ENCODE measurements at places on chromosomes 12 and 14.

DNA sequence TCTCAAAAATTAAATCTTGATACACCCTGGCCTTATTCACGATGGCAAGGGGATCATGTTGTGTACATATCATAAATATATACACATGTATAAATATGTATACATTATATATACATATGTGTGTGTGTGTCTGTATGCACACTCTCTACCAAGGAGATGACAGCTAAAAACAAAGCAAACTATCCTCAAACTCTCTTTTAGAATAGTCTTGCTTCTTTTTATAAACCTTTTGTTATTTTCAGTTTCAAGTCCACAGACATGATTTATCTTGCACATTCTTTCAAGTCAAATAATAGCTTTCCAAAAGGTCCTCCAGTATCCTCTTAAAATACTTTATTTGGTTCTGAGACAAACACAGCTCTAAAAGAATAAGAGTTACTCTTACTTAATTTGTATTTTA lies 8.4 kb downstream of the ANO6 start:
- DNase-seq, result no peak

DNA sequence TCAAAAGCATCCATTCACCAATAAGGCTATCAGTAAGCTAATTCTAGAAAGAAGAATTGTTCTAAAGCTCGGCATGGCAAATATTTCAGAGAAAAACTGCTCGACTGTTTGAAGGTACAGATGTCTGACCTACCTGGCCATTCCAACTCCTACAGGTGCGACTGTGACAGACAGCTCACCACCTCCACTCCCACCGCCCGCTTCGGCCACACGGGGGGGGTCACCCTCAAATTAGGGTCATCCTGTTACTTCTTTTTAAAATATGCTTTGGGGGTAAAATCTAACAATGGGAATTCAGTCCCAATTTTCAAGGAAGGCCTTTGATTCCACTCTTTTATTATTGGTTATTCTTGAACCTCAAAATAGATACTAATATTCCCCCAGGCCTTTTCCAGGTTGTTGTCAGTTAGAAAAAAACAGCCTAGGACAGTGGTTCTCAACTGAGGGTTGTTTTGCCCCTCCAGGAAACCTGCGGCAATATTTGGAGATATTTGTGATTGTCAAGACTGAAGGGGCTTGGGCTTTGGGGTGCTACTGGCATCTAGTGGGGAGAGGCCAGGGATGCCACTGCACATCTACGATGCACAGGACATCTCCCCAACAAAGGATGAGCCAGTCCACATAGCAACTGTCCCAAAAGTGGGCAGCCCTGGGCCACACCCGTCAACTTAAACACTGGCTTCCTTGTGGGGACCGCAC lies 81.2 kb downstream of the BCL11B start:
- DNase-seq, result no peak

GRCh38 chr14:49732896-49733295 lies 35.1 kb upstream of the KLHDC2 start:
- no peak for DNase-seq

- DNase-seq, result no peak
Measured at GRCh38 chr12:20592556-20592955, 102.6 kb upstream of the SLCO1C1 start.

- no peak for DNase-seq
Measured at GRCh38 chr12:13570005-13570694, 373.6 kb downstream of the EMP1 start.

DNA sequence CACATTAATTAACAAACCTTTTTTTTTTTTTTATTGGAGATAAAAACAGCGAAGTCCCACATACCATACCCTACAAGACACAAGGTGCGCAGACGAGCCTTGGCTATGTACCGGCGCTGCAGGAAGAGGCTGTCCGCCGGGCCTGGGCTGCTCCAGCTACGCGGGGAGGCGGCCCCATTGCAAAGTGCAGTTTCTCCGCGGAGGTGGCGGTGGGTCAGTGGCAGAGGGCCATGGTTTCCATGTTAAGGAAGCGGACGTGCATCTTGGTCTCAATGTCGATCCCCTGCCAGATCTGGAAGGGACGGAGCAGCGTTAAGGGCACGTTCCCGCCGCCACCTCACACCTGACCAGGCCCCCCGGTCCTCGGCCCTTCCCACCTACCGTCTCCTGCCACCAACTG lies 60.3 kb downstream of the TESC start:
- no peak for DNase-seq

- peak; percentile 44 for DNase-seq
Measured at GRCh38 chr12:107884769-107885694, 110.5 kb downstream of the ASCL4 start.

Measured in stimulated activated CD4-positive, alpha-beta T cell treated with anti-CD3 and anti-CD28 coated beads, Interleukin-2, amount 100 ng/mL, for 24 hours (primary cell).